GM19239 (cell line): ENCODE measurements at places on chromosomes 7 and 10.

DNA sequence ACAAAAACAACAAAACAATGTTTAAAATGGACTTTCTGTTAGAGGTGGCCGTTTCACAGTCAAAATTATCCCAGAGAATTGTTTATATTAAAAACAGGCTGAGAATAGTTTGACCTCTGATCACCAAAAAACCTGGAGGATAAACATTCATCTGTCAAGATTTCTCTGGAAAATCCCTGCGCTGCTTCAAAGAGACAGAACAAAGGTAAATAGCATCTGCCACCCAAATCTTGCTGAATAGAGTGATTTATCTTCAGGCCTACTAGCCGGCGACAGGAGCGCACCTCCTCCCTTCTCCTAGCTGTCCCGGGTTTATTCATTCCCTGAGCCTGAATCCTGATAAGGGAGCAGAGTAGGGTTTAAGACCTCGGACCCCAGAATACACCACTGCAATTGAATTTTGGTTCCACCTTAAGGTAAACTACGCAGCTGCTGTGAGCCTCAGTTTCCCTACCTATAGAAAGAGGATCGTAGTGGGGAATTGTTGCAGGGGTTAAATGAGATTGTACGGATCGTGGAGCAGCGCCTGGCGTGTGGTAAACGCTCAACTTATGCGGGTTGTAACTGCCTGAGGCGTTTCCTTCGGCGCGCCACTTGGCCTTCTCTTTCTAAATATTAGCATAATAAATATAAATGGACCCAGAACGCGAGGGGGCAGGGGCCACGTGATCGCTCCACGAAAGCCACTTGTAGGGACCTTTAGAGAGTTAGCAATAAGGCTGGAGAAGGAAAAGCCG is 498 bp upstream of the ST7 start:
- no peak for DNase-seq

- DNase-seq: no peak
Observed at GRCh38 chr7:29248713-29249382, 54.3 kb downstream of the CHN2 start.

- no peak for DNase-seq
Observed at GRCh38 chr7:149877890-149878522, 4.2 kb downstream of the ATP6V0E2 start.

- no peak for DNase-seq
Observed at GRCh38 chr10:23186178-23186577, 5.9 kb upstream of the PTF1A start.

GRCh38 chr7:94368371-94368791 is 26.3 kb upstream of the COL1A2 start:
- DNase-seq: no peak

- no peak for DNase-seq
Observed at GRCh38 chr7:81439591-81439990, 330.3 kb downstream of the HGF start.

DNA sequence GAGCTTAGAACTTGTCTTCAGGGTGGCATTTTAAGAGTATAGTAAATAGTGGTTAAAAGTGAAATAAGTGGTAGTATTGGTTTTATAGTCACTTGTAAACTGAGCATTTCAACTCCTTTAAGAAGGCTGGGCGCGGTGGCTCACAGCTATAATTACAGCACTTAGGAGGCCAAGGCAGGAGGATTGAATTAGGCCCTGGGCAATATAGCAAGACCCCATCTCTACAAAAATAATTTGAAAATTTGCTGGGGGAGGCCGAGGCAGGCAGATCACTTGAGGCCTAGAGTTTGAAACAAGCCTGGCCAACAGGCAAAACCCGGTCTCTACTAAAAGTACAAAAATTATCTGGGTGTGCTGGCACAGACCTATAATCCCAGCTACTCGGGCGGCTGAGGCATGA is 64.4 kb upstream of the BAMBI start:
- DNase-seq: no peak

DNA sequence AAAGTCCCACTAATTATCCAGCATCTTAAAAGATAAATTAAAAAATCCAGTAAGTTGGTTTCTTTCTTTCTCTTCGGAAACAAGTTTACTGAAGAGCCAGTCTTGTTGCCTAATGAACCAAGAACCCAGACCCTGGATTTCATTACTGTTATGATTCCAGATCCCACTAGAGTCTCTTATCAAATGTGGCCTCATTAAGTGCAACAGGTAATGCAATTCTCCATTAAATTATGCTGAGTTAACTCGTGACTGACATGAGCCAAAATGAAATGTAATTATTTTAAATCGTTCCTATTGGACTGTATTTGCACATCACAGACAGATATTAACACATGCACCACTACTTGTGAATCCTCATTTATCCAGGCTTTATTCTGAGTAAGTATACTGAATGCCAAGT is 115.6 kb downstream of the NXPH1 start:
- no peak for DNase-seq

GRCh38 chr10:9965341-9965740 is 1052.3 kb upstream of the CELF2 start:
- no peak for DNase-seq

DNA sequence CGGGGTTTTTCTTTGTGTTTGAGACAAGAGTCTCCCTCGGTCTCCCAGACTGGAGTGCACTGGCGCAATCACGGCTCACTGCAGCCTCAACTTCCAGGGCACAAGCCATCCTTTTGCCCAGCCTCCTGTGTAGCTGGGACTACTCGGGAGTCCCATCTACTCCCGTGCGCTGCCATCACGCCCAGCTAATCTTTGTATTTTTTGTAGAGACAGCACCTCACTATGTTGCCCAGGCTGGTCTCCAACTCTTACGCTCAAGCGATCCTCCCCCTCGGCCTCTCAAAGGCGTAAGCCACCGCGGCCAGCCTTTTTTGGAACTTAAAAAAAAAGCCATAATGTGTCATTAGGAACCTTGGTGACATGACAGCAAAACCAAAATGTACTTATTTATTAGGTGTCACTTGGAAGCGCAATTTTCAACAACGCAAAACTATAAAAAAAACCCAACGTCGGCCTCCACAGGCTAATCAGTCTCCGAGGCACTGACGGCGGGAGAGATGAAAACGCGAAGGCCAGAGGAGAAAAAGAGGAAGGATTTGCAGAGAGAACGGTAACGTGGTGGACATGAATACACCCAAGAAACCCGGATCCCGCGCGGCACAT is 911 bp upstream of the HNRNPH3 start:
- no peak for DNase-seq

DNA sequence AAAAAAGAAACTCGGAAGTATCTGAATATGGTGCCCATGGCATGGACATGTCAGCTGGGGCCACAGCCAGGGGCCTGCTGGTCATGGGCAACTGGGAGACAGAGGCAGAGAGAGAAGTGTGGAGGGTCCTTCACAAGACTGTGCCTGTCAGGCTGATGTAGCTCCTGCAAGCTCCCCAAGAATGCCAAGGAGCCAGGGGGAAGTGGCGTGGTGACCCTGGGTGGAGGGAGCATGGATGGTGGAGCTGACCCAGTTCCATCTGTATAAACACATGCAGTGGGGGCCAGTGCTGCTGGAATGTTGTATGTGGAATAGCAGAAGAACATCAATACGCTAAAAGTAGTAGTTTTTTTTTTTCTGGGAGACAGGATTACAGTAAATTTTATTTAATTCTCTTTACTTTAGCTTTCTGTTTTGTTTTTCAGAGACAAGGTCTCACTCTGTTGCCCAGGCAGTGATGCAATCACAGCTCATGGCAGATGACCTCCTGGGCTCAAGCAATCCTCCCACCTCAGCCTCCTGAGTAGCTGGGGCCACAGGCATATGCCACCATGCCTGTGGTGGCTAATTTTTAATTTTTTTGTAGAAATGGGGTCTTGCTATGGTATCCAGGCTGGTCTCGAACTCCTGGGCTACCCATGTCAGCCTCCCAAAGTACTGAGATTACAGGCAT is 10.5 kb upstream of the ZMIZ2 start:
- DNase-seq: no peak

- DNase-seq: no peak
Observed at GRCh38 chr10:112082120-112082519, 101.4 kb downstream of the GPAM start.

DNA sequence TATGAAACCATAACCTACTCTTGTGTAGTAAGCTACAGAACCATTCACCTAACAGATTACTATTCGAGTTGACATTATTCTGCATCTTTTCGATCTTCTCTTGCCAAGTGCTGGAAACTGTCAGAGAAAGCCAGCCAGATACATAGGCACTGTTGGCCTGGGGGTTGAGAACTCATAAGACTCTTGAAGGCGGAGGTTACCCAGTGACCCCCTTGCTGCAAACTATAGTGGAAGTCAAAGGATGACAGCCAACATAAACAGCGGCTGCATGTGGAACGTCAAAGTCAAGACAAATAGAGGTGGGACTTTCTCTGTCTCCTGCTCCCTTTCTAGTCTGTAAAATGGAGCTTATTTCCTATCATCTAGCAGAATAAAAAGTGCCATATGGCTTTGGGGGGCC is 394.2 kb downstream of the LRMDA start:
- DNase-seq: no peak

DNA sequence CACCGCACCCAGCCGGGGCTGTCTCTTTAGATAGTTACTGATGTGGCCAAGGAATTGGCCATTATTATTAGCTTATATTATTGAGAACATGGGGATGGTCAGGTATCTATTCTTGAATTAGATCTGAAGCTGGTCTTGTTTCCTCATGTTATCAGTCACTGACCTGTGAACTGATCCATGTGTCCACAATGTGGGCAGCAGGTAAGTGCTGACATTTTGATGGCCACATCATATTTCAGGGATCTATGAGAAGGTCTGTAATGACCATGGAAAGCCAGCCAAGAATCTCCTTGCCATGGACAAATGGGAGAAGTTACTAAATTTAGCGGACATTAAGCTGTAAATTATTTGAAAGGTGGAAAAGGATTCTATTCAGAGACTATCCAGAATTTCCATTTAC is 61.4 kb downstream of the GBF1 start:
- no peak for DNase-seq
